NCI-H524 (cell line): ENCODE measurements at places on chromosomes 12 and 14.

- DNase-seq = peak; percentile 74
These were observed 87.6 kb downstream of the SLC15A5 start for GRCh38 chr12:16189849-16190248.

DNA sequence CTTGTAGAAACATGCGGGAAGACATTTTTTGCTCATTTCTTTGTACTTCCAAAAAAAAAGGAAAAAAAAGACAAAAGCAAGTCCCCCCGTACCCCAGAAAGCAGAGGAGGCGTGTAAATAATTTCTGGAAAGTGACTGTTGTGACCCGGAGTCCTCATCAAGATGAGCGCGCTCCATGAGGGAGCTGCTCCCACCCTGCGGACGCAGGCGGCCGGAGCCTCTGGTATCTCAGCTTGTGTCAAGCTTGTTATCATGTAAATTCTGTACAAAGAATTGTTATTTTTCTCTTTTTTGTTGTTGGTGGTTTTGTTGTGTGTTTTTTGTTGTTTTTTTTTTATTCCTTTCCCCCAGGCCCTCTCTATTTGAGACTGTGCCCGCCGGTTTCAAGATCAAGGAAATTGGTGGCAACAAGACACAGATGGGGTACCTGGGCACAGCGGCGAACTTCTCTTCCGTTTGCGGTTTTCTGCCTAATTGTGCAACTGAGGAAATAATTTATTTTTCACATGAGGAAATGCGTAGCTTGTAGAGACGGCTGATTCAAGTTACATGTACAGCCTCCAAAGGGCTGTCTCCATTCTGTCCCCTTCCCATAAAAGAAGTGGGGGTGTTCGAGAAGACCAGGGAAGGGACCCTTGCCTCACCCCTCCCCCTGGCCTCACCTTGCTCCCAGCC is 27.0 kb downstream of the HPD start:
- DNase-seq = no peak

DNA sequence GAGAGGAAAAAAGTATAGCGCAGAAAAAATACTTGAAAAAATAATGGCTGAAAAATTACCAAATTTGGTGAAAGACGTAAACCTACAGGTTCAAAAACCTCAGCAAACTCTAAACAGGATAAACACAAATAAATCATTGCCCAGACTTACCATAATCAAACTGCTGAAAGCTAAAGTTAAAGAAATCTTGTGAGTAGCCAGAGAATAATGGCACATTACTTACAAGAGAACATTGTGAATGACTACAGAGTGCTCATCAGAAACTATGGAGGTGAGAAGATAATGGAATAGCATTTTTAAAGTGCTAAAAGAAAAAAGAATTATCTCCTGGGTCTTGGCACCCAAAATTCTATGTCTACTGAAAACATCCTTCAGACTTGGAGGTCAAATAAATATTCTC is 36.0 kb downstream of the ATF1 start:
- no peak for DNase-seq

DNA sequence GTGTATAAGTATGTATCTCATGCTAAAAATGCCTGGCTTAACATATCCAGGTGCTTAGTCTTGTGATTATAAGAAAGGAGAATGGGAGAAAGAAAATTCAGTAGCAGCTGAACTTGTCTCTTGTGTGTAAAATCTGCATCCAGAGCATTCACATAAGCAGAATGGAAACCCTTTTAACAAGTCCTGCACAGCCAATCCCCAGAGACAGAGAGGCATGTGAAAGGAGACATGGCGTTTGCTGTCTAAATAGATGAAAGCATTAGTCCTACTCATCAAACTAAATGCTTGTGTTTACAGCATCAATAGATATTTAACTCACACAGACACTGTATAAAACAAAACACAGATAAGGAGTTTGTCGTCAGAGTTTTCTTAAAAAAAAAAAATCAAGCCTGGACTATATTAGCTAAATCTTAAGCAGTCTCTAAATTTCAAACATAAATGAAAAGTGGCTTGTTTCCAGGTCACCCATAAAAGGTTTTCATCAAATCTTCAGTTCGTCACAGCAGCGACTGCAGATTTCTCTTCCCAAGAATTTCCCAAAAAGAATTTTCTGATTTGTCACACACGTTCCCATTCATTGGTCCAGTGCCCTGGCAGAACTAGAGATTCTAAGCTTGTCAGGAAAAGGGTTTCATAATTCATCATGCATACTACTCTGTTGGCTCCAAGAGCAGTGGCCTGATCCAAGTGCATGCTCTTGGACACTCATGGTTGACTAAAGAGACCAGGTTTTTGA is 249.2 kb downstream of the BTG1 start:
- no peak for DNase-seq
